Left hindlimb (tissue), 1 donor: ENCODE measurements at places on chromosomes 7 and 10.
A peak's percentile ranks its signal among the peaks of the same experiment; 100 is the strongest.

DNA sequence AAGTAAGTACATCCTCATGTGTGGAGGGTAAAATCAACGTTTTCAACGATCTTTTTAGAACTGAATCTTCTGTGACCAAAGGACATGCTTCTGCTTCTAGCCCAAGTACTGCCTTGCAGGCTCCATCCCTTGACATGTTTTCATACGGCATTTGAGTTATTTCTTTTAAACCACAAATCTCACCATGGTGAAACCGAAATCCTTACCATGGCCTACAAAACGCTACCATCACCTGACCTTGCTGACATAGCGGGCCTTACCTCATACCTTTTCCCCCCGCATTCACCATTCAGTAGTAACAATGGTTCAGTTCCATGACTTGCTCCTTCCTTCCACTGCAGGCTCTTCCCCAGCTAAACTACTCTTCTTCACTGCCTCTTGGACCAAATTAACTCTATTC lies 3.5 kb downstream of the RNF216 start:
- no peak for DNase-seq

- DNase-seq, result no peak
Observed at GRCh38 chr7:154698726-154699291, 304.1 kb downstream of the PAXIP1 start.

- peak; percentile 18 for DNase-seq
Observed at GRCh38 chr10:46287846-46288477, 1.2 kb downstream of the ANTXRL start.

DNA sequence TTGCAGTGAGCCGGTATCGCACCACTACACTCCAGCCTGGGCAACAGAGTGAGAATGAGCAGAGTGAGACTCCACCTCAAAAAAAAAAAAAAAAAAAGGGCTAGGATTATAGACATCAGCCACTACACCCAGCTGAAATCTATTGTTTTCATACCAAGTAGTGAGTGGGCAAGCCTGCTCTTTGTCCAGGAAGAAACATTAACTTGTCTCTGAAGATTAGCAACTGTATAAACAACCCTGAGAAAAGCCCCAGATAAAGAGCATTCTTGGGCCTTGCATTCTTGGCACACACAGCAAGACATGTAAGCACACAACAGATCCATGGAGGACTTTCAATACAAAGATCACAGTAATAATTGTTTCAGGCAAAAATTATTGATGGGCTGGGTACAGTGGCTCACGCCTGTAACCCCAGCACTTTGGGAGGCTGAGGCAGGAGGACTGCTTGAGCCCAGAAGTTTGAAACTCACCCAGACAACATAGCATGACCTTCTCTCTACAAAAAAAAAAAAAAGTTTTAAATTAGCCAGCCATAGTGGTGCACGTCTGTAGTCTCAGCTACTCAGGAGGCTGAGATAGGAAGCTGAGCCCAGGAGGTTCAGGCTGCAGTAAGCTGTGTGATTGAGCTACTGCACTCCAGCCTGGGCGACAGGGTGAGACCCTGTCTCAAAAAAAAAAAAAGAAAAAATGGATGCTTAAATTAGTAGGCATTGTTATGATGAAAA lies 4.4 kb downstream of the PSPH start:
- no peak for DNase-seq

DNA sequence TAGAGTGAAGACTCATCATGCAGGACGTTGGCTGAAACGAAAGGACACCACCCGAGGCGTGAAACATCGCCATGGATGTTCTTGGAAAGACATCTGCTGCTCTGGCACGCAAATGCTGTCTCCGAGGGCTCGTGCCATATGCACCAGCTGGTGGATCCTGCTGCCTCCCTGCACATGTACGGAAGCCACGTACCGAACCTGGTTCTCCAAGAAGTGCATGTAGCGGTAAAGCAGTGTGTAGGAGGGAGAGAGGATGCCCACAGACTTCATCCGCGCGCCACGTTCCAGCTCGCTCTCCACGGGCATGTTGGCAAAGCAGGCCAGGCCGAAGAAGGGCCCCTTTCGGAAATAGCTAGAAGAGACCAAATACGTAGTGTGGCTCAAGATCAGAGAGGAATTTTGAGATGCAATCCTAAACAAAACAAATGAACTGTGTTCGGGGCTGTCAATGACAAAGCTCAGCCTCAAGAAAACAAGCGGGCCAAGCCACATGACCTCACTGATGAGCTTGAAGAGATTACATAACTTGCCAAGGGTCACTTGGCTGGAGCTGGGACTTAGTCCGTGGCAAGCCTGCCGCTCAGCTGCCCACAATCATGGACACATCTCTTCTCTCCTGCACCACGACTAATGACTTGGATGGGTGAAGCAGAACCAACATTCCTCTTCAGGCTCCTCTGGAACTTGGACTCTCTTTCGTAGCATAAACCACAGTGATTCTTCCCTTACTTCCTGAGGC lies 16.5 kb downstream of the DENND11 start:
- DNase-seq, result no peak

GRCh38 chr7:112182749-112183148 lies 23.4 kb downstream of the DOCK4 start:
- DNase-seq, result peak; percentile 41

GRCh38 chr10:121128164-121128563 lies 277.0 kb downstream of the WDR11 start:
- no peak for DNase-seq

GRCh38 chr10:83037653-83038052 lies 1101.7 kb upstream of the GHITM start:
- DNase-seq, result no peak

GRCh38 chr7:92437956-92438491 lies 9.3 kb upstream of the GATAD1 start:
- no peak for DNase-seq

DNA sequence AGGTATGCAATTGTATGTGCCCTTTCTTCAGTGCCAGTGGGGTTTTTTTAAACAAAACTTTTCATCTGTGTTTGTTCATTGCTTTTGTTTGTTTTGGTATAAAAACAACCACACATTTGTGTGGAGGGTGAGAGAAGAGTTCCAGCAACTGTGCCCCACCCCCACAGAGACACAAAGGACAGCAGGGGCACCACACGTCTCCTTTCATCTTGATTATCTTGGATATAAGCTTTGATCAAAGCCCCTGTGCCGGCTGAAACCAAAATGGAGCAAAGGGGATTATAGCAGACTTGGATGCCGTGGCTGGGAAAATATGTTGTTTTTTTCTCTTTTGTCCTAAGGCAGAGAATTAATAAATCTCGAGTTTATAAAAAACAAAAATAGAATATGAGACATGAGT lies 111.8 kb upstream of the RSU1 start:
- DNase-seq, result no peak

DNA sequence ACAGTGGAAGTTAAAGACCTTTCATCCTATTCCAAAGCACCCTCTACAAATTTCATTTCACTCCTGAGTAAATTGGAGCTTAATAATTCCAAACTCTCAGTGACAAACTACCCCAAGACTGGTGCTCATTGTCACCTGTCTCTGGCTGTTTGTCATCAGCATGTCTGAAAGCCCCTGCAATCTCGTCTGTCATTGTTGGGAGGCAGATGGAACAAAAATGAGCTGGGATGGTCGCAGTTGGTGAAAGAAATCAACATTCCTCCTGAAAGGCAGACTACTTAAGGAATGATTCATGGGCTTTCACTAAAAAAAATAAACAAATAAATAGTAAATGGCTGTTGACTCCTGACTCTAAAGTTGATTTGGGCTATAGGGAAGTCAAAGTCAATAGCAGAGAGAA lies 69.7 kb upstream of the PALS2 start:
- DNase-seq, result no peak

DNA sequence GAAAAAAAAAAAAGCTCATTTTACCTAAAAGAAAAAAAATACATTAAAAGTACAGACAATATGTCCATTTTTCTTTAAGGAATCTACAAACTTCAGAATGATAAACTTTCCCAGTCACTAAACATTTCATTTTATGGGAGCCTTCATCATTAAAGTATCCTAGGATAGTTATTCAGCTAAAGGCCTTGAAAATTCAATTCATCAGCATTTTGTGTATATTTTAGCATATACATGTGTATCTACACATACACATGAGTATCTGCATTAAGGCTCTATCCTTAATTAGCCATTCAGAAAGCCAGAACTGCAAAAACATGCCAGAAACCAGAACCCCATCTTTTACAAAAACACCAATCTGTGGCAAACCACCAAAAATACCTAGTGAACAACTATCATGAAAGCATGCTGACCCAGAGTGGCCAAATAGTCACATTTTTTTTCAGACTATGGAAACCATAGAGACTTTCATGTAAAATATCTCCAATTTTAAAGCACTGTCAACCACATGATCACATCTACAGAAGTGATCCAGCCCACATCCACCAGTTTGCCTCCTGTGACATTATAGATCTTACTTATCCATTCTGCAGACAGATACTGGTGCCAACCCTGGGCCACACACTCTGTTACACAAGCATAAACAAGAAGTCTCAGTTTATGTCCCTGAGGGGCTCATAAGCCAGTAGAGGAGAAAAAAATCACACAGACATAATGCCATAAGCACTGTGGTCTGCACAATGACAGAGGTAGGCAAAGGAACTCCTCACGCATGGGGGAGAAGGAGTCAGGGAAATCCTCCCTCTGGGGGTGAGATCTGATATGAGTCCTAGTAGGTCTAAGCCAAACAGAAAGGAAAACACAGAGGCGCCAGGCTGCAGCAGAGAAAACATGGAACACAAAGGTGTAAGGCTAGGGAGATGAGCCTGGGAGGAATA lies 79.2 kb downstream of the SRPK2 start:
- no peak for DNase-seq

GRCh38 chr10:19828278-19829049 lies 12.2 kb downstream of the PLXDC2 start:
- DNase-seq, result no peak

DNA sequence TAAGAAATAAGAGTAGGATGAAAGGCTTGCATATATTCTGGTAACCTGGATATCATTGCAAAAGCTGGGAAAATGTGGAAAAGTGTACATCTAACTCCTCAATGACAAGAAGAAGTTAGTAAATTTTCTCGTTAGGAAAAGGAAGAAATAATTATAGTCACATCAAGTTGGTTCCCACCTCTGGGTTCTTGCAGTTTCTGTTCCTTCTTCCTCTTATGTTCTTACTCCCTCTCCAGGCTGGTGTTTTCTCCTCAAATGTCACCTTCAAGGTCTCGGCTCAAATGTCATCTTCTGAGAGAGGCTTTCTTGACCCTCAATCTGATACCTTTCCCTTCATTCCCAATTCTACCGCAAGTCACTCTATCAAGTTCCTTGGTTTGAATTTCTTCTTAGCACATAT lies 64.4 kb downstream of the ENTPD1 start:
- no peak for DNase-seq

- no peak for DNase-seq
Observed at GRCh38 chr7:150556521-150557138, 10.6 kb upstream of the GIMAP4 start.

DNA sequence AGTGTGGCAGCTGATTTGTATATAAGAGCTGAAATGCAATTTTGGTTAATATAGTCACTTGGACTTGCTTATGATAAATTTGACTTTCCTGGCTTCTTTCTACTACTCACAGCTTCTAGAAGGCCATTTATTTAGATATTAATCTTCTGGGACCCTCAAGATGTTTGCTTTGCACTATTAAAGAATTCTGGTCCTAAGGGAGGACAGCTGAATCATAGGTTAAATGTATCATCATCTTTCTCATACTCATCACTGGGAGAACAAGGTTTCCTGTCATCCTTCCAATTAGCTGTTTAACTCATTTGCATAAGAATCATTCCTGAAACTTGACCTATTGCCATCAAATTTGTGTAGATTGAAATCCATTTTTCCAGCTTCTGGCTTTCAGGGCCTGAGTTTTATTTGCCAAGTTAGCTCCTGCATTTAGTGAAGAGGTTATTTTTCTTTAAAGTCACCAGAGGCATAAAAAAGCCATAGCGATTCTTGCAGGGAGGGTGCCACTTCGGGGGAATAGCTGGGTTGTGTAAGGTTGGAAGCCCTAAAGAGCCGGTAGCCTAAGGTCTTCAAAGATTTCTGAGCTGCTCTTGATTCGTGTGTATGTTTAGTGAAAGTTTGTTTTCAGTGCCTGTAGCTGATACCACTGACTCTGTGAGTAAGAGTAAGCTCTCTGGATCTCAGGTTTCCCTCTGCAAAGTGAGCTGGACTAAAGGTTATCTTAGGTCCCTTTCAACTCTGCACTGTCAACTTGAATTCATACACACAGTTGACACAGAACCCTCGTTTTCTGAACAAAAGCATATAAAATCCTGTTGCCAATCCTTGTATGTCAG lies 4.3 kb downstream of the MAP3K8 start:
- DNase-seq, result no peak

DNA sequence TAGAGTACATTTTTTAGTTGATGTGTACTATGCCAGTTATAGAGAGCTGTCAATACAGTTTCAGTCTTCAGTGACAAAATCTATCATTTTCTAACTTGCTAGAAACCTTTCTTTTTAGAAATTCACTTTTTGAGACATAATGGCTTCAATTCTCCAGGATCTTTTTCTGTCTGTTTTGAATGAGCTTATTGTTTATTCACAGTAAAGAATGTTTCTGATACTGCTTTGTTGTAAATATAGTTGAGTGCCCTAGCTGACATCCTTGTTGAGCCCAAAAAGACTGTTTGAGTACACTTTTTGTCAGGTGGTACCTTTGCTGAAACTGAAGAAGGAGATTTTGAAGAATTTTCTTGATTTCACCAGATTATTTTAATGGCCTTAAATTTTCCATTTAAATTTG lies 139.9 kb downstream of the PPP1R9A start:
- no peak for DNase-seq

- DNase-seq, result no peak
Observed at GRCh38 chr7:3668743-3669142, 367.7 kb downstream of the SDK1 start.

DNA sequence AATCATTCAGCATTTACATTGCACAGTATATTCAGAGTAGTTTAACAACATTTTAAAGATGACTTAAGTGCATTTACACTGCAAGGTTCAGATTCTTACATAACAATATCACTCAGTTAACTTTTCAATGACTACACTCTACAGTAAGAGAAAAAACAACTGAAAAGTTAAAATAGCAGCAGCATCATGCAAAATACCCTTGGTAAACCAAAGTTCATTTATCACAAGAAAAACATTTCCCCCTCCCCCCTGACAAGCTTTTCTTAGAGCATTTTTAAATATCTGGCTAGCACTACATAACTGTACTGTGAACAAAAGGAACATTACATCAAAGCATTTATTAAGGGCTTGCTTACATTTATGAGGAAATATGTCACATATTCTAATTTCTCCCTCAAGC lies 179.5 kb upstream of the HGF start:
- no peak for DNase-seq

DNA sequence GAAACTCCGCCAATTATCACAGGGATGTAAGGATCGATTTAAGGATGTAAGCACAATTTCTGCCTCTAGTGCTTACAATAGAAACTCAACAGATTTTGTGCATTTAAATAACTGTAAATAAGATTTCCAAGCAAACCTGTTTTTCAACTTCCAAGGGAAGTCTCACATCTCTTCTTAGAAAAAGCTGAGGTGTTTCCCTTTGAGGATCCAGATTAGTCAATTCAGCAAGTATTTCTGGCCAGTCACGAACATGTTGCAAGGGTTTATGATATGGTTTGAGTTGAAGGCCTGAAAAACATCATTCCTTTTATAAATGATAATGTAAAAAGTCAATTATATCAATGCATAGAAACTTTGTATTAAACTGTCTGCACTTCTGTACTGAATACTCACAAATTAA lies 23.9 kb downstream of the KRIT1 start:
- DNase-seq, result no peak
